Esophagus mucosa (tissue), 1 donor: ENCODE measurements at places on chromosomes 1 and 21.

GRCh38 chr1:182431278-182431677 is 18.7 kb upstream of the RGSL1 start:
- peak; percentile 83 for ATAC-seq

DNA sequence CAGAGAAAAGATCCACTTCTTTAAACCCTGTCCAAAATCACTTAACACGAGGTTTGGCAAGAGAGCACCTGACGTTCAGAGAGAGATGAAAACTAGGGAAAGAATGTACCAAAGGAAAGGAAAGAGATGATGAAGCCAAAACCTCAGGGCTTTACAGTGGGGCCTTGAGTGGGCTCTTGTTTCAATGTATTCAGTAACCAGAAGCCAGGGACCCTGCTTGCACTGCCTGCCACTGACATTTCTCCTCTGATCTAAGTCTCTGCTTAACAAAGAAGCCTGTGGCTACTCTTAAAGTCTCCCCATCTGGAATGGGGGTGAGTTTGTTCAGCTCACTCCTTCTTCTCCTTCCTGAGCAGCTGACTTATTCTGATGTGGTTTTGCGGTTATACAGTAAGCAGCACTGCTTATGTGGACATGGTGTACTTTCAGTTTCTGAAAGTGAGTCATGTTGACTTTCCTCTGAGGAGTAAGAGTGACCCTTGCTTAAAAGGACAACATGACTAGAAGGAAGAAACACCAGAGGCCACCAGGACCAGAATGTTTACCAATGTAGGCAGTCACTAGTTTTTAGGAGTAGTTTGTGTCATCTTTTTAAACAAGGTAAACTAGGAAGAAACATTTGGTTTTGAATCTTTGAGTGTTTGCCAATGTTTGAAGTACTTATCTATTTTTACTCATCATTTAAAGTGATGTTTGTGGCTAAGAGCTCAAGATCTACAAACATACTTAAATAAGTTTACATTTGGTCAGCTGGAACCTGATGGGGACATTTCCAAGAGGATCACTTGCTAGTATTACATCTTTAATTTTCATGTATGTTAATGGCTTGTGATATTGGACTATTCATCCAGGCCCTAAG is 87.4 kb downstream of the FASLG start:
- peak; percentile 76 for ATAC-seq

GRCh38 chr1:209813902-209814301 is 8.0 kb upstream of the IRF6 start:
- ATAC-seq, result no peak

DNA sequence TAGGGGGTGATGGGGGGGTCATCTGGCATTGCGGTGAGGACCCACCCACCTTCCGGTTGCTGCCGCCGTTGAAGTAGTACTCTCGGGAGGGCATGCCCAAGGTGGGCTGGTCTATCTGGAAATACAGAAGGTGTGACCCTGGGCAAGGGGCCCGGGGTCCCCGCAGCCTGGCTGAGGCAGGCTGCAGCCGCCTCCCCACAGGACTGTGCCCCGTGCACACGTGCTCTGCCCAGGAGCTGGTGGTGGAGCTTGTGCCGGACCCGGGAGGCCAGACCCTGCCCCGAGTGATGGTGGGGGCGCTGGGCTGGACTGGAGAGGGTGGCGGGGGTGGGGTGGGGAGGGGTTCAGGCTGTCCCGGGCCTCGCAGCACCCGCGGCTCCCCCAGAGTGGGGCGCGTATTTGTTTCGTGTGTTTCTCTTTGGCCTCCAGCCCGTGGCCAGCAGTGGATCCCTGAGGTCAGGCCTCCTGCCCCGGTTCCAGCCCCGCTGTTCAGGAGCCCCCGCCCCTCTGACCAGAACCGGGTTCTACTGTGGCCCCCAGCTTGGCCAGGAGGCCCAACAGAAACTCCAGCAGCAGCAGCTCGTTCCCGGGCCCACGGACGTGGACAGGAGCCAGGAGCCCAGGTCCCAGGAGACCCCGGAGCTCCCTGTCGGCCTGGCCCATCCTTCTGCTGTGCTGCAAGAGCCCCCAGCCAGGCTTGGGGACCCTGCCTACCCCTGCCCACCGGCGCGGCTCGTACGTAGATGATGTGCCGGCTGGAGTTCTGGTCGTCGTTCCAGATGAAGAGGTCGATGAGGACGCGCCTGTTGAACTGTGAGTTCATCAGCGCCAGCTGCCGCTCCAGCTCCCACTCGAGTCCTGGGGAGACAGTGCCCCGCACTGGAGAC is 19.2 kb downstream of the PRXL2B start:
- ATAC-seq, result no peak

GRCh38 chr1:97137862-97138514 is 416.4 kb downstream of the PTBP2 start:
- peak; percentile 77 for ATAC-seq

- ATAC-seq, result no peak
Measured at GRCh38 chr1:68725001-68725752, 228.3 kb upstream of the DEPDC1 start.

GRCh38 chr21:30986965-30987364 is 51.3 kb downstream of the KRTAP19-8 start:
- no peak for ATAC-seq

GRCh38 chr1:168499688-168500049 is 44.1 kb downstream of the XCL2 start:
- no peak for ATAC-seq
